ENCODE measurements at places on chromosomes 1 and 21.
A peak's percentile ranks its signal among the peaks of the same experiment; 100 is the strongest.

DNA sequence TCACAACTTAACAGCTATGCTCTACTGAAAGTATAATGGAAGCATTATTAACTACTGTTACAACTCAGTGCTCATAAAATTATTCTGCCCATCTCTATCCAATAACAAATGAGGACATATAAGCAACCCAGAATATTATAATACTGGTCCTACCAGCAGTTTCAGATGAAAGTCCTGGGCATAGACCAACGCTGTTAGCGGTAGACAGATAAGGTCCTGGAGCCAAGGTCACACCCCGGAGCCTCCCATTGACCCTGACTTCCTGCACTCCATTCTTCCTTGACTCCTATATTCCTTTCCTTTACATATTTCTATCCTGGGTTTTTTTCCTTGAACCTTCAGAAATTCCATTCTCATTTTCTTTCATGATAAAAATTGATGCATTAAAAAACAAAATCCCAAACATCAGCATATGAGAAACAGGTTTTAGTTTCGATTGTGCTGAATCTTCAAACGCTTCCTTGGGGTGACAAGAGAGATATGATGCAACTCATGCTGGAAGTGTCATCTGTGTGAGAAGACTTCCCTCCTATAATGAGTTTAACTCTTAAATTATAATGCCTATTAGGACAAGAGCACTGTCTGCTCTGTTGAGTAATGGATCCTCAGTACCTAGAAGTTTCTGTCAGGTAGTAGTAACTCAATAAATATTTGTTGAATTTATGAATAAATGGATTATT, 831.1 kb downstream of the LRRIQ3 start:
- DNase-seq = no peak

DNA sequence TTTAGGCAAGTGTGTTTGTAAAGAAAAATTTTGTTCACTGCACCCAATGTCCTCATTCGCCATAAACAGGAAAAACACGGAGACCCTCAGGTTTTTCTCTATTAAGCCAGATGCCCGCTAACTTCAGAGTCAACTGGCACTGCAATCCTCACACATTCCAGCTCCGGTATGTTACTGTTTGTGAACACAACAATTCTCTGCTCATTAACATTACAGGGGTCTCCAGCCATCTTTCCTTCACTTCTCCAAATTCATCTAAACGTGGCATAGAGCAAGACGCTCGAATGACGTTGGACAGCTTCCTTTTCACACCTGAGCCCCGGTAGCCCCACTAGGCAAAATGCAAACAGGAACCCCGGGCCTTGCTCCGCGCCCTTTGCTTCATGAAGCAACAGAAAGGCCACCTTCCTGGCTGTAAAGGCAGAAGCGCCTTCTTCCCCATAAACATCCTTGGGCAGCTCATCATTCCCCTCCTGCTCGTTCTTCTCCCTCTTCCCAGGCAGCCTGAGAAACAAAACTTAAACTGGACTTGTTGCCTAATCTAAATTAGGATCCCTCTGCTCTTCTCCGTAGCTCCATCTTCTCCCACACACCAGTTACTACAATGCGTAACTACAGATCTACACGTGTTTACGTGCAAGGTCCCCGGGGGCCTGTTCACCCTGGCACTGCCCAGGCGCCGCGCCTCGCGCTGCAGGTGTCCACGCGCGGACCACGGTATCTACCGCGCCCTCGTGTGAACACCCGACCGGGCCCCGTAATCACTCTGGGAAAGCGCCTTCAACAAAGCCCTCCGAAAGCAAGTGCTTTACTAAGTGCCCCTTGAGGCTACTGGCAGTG, 1.2 kb downstream of the LBR start:
- no peak for DNase-seq

DNA sequence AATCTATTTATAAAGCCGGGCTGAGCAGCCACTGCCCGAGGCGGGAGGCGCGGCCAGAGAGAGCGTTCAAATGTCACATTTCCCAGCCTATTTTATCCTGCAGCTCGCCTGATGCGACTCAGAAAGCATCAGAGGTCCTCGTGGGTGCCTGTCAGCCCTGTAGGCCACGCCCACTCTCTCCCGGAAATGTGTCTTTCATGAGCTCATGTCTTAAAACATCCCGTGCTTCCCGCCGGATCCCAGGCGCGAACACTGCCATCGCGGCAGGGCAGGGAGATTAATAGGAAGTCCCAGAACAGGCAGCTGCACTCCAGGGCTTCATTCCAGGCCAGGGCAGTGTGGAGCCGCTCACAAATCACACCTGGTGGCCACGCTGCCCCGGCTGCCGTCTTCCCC, 117.5 kb downstream of the PRDM16 start:
- no peak for DNase-seq

DNA sequence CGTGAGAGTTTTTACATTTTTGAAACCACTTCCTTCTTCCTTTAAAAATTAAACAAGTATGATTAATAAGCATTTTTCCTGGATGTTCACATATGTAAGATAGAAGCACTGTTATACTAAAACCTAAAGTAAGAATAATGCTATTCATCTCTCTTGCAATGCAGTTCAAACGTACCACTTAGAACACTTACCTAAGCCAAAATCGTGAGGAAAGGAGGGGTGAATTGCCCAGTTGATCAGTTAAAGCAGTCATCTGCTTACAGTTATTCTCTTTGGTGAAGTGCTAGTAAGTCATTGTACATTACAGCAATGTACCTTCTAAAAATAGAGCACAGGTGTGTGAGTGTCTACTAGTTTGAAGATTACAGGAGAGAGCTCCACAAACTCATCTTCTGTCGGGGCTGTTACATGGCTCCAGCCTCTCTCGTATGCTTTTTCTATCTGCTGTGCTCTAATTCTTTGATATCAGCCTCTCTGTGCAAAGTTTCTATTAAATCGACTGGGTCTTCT, 3.4 kb downstream of the NCAM2 start:
- DNase-seq = no peak

DNA sequence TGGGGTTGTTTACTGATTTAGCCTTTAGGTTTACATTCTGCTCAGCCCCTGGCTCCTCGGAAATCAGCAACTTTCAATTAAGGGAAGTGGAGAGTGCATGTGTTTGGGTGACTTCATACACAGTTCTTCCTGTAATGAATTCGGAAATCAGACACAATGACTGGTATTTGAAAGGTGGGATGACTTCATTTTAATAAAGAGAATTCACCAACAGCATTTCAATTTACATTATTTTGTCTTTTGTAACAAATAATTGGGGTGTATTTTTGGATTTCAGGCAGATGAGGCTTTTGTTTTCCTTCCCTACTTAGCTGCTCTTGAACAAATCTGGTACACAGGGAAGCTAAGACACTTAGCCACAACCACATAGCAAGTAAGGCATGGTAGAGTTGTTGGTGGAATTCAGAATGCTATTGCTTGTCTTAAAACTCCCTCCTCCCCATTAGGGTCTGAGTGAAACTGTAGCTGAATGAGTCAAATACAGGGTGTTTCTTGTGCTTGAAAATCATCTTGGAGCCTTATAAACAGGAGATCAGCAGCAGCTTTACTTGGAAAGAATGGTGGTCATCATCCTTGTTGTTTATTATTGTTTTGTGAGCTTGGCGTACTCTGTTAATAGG, 917 bp downstream of the STX12 start:
- no peak for DNase-seq

GRCh38 chr1:176195547-176195946, 11.5 kb downstream of the COP1 start:
- no peak for DNase-seq

- DNase-seq = peak; percentile 39
Observed at GRCh38 chr1:159015440-159015909, 5.8 kb downstream of the IFI16 start.

DNA sequence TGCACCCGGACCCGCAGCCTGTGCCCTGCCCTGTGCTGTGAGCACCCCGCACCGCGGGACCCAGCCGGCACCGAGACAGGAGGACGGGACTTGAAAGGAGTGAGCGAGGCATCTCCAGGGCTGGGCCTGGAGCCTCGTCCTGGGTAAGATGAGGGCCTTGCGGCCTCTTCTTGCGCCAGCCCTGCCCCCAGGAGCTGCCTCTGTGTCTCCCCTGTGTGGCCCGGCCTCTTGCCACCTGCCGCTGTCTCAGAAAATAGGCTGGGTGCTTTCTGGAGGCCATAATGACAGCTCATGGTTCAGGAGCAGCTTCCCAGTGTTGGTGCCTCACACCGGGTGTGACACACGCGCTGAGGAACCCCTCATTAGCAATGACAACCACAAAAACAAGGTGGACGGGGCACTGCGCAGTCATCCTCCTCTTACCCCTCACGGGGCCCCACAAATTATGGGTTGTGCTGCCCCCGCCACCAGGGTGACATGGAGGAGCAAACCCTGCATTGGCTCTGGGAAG, 161.5 kb upstream of the C1orf174 start:
- DNase-seq = no peak

DNA sequence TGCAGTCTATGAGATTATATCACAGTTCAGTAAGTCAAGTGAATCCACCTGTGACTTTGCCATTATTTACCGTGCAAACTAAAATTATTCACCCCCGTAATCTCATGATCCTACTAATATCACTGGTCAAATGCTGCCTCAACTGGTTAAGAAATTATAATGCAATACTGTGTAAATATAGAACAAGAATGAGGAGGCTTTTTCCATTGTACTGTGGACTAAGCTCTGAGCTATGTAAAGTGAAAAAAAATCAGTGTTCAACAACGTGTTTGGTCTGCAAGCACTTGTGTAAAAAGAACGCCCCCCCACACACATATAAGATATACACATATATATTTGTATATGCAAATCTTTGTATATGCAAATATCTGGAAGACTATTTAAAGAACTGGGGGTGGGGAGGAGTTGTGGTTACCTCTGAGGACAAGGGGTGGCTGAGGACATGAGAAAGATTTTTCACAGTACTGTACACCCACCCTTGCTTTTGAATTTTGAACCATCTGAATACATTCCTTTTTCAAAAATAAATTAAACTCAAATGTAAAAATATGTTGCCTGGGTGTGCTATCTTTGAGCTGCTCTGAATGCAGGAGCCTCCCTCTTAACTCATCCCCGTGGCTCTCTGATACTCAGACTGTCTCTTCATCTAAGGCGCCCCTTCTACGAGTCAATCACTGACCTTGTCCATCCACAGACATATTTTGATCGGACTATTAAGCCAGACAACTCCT, 57.0 kb downstream of the PTP4A2 start:
- DNase-seq = no peak

- DNase-seq = no peak
Observed at GRCh38 chr21:25568246-25568645, 39.0 kb downstream of the MRPL39 start.

GRCh38 chr1:110605901-110606656, at the start of gene KCNA2:
Gene KCNA2, minus strand, starts transcription at chr1:110606358. Its CDS starts 1,576 bp downstream, at chr1:110604782.
- DNase-seq = no peak

DNA sequence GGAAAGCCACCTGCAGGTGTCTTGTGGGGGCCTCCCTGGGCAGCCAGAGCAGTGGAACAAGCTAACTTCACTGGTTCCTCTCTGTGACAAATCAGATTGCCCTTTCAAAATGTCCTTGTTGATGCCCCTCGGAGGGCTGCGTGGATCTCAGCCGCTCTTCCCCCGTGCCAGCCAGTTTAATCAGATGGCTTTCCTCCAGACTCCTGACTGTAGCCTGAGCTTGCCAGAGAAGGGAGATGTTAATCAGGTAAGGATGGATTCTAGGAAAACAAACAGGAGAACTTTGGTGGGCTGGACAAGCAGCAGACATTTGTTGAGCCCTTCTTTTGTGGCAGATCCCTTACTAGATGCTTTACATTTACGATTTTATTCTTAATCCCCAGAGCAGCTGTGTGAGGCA, 88.2 kb downstream of the DMRTA2 start:
- DNase-seq = no peak

GRCh38 chr1:168053681-168054080, 83.0 kb downstream of the GPR161 start:
- no peak for DNase-seq
